Astrocyte (in vitro differentiated cells and primary cell): ENCODE measurements at places on chromosomes 7 and 10.

DNA sequence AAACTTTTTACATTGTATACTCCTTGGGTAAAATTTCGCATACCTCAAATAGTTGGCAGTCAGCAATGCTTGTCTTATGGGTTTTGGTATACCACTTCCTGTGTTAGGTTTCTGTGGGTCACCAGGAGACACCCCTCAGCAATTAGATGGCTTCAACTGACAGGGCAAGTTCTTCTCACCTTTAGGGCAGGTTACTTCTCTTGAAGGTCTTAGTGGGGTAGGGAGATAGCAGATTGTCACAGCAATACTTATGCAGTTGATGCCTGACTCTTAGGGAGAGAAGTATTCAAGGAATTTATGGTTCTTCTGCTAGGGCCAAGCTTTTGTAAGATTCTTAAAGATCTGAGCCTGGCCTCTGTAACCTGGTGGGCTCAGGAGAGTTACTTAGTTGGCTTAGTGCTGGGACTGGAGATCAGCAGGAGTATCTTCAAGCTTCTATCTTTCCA, 42.9 kb downstream of the MKLN1 start:
- peak; percentile 78 for DNase-seq

- no peak for DNase-seq
These were observed 8.8 kb downstream of the FZD9 start for GRCh38 chr7:73442222-73442902.

GRCh38 chr7:73682745-73683055, 553 bp downstream of the DNAJC30 start:
- DNase-seq = no peak

DNA sequence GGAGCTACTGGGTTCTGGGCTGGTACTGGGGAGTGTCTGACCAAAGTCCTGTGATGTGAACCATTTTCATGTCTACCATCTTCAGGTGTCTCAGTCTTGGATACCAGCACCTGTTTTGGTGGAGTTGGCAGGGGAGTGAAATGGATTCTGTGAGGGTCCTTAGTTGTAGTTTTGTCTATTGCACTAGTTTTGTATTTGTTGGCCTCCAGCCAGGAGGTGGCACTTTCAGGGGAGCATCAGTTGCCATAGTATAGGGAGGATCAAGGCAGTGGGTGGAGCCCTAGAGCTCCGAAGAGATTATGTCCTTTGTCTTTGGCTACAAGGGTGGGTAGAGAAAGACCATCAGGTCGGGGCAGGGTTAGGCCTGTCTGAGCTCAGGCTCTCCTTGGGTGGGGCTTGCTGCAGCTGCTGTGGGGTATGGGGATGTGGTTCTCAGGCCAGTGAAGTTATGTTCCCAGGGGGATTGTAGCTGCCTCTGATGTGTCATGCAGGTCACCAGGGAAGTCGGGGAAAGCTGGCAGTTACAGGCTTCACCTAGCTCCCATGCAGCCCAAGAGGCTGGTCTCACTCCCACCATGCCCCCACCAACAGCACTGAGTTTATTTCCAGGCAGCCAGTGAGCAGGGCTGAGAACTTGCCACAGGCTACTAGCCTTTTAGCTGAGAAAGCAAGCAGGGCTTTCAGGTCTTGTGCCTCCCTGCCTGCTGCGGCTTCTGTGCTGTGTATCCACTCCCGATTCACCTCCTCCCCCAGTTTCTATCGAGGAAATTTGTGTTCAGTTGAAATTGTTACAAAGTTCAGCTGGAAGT, 153.1 kb downstream of the ZNF365 start:
- no peak for DNase-seq

DNA sequence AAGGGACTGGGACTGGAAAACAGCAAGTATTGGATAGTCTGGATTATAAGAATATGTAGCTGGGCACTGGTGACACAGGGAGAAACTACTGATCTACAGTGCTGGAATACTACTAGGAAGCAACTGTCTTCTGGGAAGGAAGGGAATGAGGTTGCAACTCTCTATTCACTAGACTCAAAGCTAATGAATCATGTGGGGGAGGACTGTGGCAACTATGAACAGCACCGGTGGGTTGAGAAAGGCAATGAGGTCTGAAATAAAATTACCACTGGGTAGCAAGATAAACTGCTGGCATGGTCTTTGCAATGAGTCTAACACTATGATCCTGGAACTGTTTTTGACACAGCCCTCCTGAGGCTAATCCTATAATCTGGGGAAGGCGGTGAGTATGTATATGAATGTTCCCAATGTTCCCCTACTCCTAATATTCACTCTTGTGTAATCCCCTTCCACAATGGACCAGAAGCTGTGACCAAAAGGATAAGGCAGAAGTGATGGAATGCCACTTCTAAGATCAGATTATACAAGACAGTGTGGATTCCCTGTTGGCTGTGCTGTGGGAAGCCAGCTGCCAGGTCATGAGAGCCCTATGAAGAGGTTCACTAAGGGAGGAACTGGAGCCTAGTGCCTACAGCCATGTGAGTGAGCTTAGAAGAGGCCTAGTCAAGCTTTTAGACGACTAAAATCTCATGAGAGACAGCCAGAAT, 101.3 kb upstream of the DNAJB12 start:
- peak; percentile 24 for DNase-seq

- no peak for DNase-seq
These were observed 119.5 kb downstream of the CCSER2 start for GRCh38 chr10:84447701-84448400.

DNA sequence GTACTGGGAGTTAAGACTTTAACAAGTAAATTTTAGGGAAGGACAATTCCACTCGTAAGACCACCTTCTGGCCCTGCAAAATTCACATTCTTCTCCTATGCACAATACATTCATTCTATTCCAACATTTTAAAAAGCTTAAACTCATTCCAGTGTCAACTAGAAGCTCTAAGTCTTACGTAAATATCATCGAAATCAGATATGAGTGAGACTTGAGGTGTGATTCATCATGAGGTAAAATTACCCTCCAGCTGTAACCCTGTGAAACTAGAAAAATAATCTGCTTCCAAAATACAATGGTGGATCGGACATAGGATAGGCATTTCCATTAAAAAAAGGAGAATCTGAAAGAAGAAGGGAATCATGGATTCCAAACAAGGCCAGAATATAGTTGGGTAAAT, 370.3 kb downstream of the CDC14C start:
- peak; percentile 72 for DNase-seq

- DNase-seq = no peak
These were observed 1.3 kb upstream of the SPOCK2 start for GRCh38 chr10:72089618-72090017.

GRCh38 chr7:142590830-142591457, 158.3 kb upstream of the PRSS1 start:
- no peak for DNase-seq

- no peak for DNase-seq
These were observed 4.2 kb downstream of the VSTM2A start for GRCh38 chr7:54546081-54546985.

DNA sequence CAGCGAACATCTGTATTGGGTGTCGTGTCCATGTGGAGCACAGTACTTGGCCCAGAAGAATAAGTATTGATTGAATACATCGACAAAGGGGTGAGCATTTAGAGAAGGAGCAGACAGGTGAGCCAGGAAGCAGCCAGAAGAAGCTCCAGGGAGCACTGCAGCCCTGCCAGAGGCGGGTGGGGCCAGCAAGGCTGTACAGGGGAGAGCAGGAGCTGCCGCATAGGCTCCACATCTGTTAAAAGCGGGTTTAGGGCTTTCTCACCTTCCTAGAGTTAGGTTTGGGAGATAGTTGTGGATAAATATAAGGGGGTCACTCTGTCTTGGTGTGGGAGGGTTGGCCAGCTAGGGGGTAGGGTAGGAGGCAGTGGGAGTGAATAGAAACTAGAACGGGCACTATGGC, 1.3 kb upstream of the CPA1 start:
- DNase-seq = no peak

DNA sequence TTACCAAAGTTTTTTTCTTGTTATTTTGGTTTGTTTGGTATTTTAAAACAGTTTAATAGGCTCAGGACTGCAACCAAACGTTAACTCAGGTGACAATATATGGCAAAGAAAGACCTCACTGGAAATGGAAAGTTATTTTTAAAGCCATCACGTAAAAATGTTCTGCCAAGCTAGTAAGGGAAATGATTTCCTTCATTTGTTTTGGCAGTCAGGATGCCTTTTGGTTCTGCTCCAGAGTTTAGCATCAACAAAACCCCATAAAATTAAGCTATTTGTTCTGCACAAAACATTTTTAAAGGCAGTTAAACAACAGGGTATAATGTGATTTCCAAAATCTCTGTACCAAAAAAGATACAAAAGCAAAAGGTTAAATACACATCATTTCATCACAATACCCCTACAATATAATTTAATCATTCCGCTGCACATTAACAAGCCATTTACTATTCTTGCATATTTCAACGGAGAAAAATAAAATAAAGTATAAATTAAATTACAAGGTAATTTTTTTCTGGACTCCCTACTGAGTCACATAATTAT, 172.4 kb downstream of the SEMA3E start:
- DNase-seq = no peak

DNA sequence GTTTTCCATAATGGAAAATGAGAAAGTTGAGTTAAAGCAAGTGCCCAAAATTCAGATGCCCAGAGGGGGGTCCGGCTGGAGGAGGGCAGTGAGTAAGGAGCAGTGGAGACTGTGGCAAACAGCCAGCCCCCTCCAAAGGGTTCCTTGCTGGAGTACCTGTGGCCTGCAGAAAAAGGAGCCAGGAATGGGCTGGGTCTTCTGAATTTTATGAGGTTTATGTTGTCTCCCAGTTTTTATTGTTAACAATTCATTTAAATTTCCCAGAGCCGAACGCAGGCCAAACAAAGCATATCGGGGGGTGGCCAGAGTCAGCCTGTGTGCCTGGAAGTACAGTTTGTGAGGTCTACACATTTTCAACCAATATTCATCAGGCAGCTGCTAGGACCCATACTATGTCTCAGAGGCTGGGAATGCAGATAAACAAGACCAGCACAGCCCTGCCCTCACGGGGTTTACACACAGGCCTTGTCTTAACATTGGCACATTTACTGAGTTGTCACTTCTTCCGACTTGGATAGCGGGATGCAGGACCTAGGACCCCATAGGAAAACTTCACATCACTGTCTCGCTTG, 12.9 kb upstream of the CSGALNACT2 start:
- no peak for DNase-seq

GRCh38 chr10:4561296-4561695, 264.7 kb upstream of the AKR1E2 start:
- peak; percentile 3 for DNase-seq

GRCh38 chr7:112112822-112113255, 93.4 kb downstream of the DOCK4 start:
- DNase-seq = peak; percentile 40

DNA sequence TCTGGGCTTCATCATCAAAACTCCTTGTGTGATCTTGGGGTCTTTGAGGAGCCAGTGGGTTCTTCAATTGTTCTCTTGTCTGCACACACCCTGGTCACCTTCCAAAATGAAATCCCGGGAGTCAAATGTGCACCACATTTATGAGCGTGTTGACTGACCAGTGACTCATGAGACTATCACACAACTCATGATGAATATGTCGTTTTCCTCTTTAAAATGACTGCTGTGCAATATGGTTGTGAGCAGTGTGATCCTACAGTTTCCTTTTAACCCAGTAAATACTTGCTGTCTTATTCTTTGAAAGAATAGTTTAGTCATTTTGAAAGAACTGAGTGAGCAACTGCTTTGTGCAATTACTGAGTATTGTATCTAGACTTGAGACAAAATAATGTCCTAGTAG, 149.2 kb downstream of the DYNC1I1 start:
- no peak for DNase-seq

GRCh38 chr7:97025130-97025499, 484 bp upstream of the DLX5 start:
- DNase-seq = no peak

DNA sequence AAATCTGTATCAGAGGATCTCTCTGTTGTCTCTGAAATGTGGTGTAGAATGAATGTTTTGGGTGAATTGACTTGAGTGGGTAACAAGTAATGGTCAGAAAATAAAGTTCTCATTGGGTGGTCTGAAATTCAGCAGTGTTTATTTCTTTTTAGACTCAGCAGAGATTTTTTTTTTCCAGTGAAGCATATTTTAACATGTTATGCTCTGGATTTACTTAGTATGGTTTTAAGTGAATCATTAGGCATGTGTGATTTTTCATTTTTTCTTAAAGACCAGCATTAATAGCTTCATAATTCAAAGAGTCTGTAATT, 63.5 kb downstream of the REEP3 start:
- DNase-seq = no peak

DNA sequence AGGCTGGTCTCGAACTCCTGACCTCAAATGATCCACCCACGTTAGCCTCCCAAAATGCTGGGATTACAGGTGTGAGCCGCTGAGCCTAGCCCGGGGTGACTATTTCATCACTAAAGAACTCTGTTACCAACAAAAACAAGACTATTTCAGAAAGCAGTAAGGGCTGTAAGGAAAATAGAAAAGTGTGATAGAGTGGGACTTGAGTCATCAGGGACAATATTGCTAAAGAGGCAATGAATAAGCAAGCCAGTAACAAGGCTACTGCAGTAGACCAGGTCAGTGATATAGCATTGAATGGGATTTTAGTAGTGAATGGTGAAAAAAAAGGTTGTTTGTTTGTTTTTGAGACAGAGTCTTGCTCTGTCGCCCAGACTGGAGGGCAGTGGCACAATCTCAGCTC, 51.7 kb downstream of the SVOPL start:
- no peak for DNase-seq

GRCh38 chr7:118214833-118215182, 9.7 kb upstream of the ANKRD7 start:
- DNase-seq = no peak

DNA sequence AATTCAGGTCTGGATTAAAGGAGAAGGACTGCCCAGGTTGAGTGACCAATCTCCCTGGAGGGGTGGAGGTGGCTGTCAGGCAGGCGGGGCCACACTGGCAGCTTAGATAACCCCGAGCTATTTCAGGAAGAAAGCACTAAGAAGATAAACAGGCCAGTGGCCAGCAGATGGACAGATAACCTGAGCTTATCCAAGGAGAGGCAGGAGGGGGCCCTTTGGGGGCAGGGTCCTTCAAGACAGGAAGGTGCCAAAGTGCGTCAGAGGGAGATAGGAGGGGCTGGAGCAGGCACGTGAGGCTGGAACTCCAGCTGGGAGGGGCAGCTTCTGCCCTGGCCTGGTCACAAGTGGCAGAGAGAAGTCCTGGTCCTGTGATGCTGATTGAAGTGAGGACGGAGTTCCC, 29.8 kb upstream of the PODXL start:
- no peak for DNase-seq

- peak; percentile 58 for DNase-seq
These were observed 1.8 kb upstream of the OPN1SW start for GRCh38 chr7:128777156-128778123.
